ENCODE measurements at places on chromosomes 11 and 22.
A peak's percentile ranks its signal among the peaks of the same experiment; 100 is the strongest.

- DNase-seq: no peak
These were observed 236.8 kb downstream of the FAT3 start for GRCh38 chr11:92461447-92461846.

DNA sequence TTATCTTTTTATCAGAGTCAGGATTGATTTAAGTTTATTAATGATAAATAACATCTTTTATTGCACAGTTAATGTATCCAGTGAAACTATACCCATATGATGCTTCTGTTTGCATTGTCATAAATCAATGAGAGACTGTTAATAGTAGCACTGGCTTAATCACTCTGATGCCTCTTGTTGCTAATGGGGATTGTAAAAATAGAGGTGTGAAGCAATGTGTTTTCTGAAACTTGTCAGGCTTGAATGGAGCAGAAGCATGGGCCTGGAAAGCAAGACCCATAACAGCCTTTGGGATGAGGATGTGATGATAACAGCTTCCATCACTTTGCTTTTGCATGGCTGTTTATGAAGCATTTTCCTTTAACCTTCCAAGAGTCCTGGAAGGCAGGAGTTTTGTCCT, 319.7 kb downstream of the DDX10 start:
- no peak for DNase-seq

DNA sequence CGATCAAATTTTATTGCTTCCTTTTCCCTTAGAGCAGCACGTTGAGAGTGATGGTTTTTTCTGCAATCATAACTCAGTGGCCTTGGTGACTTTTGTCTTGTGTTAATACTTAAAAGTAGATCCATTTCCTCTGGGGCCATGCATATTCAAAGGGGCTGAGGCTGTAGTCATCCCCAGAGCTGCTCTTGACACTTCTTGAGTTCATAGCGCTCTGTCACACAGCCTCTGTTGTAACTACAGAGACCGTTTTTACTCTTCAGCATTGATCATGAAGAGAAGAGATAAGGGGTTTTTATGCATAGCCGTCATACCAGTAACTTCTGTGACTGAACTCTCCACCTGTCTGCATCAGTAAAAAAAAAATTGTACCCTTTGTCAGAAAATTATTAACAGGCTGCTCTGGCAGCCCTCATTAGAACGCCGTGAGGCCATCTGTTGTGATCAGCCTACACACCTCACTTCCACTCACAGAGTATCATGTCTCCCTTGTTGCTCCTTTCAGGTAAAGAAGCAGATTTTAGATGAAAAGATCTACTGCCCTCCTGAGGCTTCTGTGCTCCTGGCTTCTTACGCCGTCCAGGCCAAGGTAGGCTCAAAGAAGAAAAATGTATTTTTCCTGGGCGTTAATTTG, 38.4 kb downstream of the NF2 start:
- DNase-seq: no peak

- DNase-seq: peak; percentile 15
These were observed 333.4 kb upstream of the MPPED2 start for GRCh38 chr11:30919389-30920152.

- DNase-seq: peak; percentile 93
These were observed 4.6 kb upstream of the PAMR1 start for GRCh38 chr11:35529971-35530495.

DNA sequence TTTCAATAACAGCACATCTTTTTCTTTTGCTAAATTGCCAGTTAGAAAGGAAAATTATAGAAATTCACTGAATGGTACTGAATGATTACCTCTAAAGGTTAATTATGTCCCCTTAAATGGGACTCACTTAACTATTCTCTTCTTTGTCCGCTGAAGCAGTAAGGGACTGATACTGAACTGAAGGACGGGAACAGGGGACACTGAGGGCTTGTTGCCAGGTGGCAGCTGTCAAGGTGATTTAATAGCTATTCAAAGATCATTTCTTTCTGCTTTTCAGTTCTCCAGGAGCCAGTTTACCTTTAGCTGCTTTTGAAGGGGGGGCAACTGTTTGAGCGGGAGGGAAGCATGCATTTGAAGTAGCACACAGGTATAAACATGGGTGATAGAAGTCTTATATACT, 325.4 kb upstream of the CCDC90B start:
- DNase-seq: no peak

- no peak for DNase-seq
These were observed 12.3 kb downstream of the STARD10 start for GRCh38 chr11:72781313-72782080.

DNA sequence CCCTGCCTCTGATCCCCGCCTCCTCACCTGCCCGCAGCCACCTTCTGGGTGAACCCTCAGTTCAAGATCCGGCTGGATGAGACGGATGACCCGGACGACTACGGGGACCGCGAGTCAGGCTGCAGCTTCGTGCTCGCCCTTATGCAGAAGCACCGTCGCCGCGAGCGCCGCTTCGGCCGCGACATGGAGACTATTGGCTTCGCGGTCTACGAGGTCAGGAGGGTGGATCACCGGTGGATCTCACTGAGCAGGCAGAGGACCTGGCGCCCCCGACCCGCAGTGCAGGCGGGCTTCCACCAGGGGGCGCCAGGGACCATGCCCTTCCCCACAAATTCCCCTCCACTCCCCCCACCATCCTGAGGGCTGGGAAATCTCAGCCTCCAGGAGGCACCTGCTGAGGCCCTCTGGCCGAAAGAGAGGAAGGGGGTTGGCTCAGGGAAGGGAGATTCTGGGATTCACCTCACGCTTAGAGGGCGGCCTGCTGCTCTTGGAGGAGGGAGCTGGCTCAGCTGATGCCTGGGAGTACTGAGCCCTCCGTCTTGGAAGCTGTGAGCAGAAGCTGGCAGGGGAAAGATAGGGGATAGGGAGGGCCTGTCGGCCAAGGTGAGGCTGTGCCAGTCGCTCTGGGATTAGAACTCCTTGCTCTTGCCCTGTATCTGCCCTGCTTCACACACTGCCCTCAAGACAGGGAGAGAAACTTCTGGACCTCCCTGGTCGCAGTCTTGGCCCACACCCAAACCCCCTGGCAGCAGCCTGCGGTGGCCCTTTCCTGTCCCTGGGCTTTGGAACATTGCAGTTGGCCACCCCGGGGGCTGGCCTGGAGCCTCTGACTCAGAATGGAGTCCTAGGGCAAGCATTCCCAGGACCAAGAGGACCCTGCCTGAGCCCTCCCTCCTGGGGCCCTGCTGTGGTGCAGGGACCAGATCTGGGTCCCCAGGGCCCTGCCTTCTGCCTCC, 23.2 kb downstream of the CAPN1 start:
- peak; percentile 12 for DNase-seq

GRCh38 chr11:44198146-44198724, 102.8 kb downstream of the EXT2 start:
- DNase-seq: no peak

GRCh38 chr22:19680287-19680881, 33.9 kb upstream of the SEPTIN5 start:
- no peak for DNase-seq

GRCh38 chr11:123047266-123047946, 14.5 kb downstream of the HSPA8 start:
- DNase-seq: no peak

GRCh38 chr22:40637183-40638150, 948 bp upstream of the MRTFA start:
- DNase-seq: peak; percentile 56

- no peak for DNase-seq
These were observed 112.1 kb upstream of the DRD2 start for GRCh38 chr11:113587308-113587739.

GRCh38 chr11:117834068-117834810, 9.7 kb upstream of the FXYD2 start:
- no peak for DNase-seq

DNA sequence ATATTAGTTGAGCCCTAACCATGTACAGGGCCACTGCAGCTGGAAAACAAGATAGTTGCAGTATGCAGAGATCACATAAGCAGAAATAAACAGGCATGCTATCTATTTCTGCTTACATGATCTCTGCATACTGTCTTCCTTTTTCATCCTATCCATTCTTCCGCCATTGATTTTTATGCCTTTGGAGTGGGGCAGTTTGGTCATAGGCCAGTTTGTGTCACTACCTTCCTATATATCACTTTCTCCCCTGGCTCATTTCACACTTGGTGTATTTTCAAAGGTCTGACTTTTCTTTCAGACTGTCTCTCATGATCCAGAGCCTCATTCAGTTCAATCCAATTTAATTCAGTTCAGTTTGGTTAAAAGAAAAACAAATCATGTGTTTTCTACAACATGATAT, 829.6 kb downstream of the KCNA4 start:
- DNase-seq: no peak

GRCh38 chr22:25650833-25651232, 86.4 kb downstream of the GRK3 start:
- no peak for DNase-seq

DNA sequence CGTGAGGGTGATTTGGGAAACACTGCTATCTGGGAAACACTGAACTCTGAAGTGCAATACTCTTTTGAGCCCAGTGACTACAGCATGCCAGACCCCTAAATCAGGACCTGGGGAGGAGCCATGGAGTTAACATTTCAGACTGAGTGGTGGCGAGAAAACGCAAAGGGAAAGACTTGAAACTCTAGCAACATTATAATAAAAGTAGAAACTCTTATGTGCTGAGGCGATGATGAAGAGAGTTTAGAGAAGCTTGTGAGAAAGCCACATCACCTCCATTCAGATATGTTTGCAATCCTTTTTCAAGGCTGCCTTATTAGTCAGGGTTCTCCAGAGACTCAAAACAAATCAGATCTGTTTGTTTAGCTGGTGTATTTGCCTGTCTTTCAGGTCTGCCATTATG, 1.9 kb downstream of the FEN1 start:
- no peak for DNase-seq

- no peak for DNase-seq
These were observed 51.9 kb downstream of the MED15 start for GRCh38 chr22:20559174-20559760.

DNA sequence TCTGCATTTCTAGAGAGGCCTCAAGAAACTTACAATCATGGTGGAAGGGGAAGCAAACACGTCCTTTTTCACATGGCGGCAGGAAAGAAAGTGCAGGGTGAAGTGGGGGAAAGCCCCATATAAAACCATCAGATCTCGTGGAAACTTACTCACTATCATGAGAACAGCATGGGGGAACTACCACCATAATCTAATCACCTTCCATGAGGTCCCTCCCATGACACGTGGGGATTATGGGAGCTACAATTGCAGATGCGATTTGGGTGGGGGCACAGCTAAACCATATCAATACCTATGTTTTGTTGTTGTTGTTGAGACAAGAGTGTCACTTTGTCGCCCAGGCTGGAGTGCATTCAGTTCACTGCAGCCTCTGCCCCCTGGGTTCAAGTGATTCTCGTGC, 29.9 kb downstream of the SFI1 start:
- DNase-seq: no peak

DNA sequence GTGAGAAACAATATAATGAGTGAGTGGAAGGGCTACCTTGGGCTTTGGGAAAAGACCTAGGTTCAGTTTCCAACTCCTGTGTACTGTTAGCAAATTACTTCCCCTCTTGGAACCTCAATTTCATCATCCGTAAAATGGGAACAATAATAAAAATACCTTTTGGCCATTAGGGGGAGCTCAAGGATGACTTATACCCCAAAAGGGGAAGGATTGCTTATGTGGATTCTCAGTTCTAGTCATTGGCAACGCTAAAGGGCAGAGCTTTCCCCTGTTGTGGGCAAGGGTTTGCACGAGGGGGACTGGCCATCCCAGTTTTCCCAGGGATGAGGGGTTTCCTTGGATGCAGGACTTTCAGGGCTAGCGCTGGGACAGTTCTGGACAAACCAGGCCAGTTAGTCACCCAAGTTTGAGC, 3.1 kb upstream of the COMMD9 start:
- DNase-seq: peak; percentile 54
